ENCODE measurements at places on chromosomes 4 and X.

GRCh38 chrX:44344687-44345086, 1.2 kb upstream of the EFHC2 start:
- no peak for DNase-seq

DNA sequence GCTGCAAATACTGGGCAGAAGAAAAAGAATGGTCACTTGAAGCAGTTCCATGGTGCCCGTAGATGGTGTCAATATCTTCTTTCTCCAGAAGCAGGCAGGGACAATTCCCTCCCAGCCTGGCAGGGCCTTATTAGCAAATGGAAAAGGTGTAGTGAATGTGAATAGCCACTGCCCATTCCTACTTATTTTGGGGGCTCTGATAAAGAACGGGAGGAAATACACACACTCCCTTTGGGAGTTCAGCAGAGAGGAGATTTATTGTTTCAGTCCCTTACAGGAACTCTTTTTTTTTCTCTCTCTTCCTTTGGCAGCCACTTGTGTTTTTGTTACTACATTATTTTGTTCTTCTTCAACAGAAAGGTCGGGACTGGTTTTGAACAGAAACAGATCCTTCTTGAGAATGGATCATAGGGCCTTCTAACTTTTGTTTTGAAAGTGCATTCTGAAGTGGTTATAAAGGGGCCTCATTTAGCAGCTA, at the start of gene EMCN:
EMCN (minus strand) TSS at position 159 of the 478 bp plus-strand sequence; CDS start at position 51, 108 bp downstream.
- DNase-seq, result no peak

DNA sequence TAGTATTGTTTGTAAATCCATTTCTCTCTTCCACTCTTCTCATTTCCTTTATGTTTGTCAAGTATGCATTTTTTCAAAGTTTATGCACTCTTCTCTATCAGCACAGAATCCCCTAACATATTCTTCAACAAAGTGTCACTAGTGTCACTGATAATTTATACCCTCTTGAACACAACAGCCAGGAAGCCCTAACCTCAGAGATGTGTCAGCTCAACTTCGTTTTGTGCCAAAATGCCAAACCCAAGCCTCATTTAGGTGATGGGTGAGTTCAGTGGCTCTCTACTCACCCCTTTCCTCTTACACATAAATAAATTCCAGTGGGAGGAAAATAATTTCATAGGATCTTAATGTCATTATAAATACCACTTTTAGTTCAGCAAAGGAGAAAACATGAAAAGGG, 22.4 kb upstream of the P2RY10 start:
- DNase-seq, result no peak

- no peak for DNase-seq
These were observed 29.0 kb downstream of the DDX60L start for GRCh38 chr4:168451331-168451730.

- DNase-seq, result no peak
These were observed 129.7 kb downstream of the RAPGEF2 start for GRCh38 chr4:159232465-159233106.

DNA sequence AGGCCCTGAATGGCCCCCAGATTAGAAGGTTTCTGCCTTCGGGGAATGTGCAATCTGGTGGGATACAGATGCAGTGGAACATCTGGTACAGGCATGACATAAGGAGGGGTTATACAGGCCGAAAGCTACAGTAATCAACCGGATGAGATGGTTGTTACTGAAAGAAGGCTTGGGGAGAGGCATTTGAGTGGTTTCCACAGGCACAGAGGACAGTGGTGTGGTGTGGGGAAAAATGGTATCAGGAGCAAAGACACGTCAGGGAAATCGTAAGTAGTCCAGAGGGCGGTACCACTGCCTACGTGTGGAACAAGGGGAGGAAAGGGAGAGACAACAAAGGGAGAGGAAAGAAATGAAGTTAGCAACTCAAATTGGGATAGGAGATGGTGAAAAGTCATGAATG, 3.0 kb downstream of the PDLIM3 start:
- DNase-seq, result no peak

DNA sequence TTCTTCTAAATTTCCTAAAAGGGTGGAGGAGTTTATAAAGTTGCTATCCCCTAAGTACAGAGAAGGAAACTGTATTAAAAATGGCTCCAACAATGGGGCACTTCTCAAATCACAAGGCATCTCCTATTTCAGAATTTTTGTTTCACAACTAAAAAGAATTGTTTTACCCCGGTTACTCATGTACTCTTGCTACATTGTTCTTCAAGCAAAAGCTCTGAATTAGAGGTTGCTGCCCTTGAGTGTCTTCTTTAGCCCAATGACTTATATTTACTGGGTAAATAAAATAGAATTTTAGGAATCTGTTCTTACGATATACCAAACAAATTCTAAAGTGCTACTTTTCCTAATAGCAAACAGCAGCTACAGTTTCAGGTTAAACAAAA, 67.5 kb downstream of the PPEF2 start:
- DNase-seq, result no peak
